ENCODE measurements at places on chromosomes 13 and 19.

DNA sequence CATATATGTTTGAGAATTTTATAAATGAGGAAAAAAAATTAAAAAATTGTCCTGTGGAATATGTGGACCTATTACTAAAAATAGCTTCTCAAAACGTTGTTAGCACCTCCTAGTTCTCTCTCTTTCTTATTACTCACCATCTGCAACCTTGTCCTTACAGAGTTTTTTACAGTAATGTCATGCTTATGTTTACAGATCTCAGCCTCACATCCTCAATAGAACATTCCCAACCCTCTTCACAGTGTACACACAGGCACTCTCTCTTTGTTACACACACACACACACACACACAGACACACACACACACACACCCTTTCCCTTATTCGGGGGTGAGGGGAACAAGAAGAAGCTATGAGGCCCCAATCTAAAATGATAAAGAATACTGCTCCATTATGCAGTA lies 197.7 kb downstream of the SLITRK6 start:
- no peak for DNase-seq

DNA sequence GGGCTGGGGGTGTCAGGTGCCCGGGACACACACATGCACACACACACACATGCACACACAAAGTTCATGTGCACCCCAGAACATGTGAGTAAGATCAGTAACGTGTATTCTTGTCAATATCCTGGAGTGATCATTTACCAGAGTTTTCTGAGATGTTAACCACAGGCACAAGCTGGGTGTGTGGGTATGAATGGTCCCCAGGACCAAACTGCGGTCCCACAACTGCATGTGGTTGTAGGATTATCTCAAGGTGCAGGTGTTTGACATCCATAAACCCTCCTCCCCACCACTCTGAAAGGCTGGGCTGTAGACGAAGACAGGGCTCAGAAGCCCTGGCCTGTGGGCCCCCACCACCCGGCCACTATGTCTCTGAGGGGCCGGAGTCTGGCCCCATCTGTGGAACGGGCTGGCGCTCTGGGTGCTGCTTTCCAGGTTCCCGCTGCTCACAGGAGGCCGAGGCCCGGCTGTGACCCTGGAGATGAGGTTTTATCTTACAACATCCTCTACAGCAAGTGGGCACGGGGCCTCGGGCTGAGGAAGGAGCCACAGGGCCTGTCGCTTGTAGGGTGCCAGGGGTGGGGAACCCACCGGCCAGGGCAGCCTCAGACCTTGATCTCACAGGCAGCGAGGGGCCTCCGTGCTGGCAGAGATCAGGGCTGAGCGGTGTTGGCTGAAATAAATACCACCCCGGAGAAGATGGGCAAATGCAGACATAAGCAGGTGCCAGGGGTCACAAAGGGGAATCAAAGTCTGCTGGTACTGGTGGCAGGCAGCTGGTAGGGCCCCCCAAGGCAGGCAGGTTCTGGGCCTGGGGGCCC lies 4.3 kb downstream of the F2RL3 start:
- no peak for DNase-seq

- no peak for DNase-seq
Observed at GRCh38 chr19:54429176-54429495, 13.9 kb downstream of the TTYH1 start.

- DNase-seq: no peak
Observed at GRCh38 chr19:5128251-5128935, 159.5 kb downstream of the KDM4B start.

- no peak for DNase-seq
Observed at GRCh38 chr19:4984438-4984990, 15.6 kb downstream of the KDM4B start.

DNA sequence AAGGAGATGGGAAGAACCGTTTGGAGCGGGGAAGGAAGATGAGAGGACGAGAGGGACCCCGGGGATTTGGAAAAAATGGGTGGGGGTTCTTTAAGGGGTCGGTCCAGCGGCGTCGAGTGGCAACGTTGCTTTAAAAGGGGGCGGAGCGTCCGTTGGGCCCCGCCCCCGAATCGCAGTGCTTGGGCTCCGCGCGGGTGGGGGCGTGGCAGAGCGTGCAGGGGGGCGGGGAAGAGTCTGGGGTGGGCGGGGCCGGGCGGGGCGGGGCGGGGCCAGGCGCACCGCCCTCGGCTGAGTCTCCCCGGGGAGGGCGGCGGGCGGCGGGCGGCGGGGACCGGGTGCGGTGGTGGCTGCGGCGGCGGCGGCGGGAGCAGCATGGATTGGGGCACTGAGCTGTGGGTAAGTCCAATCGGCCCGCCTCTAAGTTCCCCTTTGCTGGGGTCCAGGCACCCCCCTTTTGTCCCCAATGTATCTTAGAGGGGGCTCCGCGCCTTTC lies at the start of gene TRIP10:
Gene TRIP10 (plus strand): TSS at position 291 of the 493 bp plus-strand sequence. CDS start 82 bp downstream, at position 373.
- DNase-seq: peak; percentile 81

DNA sequence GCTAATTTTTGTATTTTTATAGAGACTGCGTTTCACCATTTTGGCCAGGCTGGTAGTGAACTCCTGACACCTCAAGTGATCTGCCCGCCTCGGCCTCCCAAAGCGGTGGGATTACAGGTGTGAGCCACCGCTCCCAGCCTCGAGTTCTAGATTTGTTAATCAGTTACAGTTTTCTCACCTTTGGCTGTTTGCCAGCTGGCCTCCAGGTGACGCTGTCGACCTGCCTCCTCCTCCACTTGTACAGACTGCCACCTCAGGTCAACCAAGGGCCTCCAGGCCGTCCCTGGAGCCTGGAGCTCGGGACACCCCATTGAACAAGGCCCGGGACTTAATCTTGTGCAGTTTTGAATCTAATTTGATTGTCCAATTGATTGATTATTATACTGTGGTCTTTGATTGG lies 45.5 kb downstream of the IER2 start:
- DNase-seq: peak; percentile 65

- DNase-seq: no peak
Observed at GRCh38 chr19:3057275-3057714, 5.0 kb downstream of the TLE5 start.

DNA sequence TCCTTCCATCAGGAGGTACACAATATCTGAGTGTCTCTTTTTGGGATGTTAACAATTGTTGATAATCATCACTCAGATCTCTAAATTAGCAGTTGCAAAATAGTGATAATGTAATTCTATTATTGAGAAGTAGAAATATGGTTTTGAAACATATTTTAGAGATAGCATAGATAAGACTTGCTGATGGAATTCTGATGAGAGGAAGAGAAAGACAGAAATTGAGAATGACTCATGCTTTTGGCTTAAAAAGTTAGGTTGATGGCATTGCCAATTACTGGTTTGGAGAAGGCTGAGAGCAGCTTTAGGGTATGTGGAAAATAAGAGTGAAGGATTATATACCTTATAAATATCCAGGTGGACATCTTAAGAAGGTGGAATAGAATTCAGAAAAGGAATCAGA lies 106.4 kb upstream of the EDNRB start:
- no peak for DNase-seq

GRCh38 chr19:12785431-12786031 lies 5.8 kb upstream of the JUNB start:
- DNase-seq: no peak

DNA sequence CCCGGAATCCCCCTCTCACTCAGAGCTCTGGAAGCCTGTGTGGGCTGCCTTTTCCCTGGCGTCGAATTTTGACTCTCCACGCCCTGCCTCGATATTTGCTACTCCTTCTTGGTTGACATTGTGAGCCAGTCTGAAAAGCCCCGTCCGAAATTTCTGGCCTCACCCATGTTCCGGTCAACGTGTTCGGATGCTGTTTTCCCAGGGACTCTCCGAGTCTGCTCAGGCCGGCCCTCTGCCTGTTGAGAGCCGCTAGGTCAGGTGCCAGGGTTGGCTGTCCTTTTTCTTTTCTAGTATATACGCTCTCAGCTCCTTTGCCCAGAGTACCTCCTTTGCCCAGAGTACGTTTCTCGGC lies 6.8 kb upstream of the DGKH start:
- DNase-seq: peak; percentile 7

DNA sequence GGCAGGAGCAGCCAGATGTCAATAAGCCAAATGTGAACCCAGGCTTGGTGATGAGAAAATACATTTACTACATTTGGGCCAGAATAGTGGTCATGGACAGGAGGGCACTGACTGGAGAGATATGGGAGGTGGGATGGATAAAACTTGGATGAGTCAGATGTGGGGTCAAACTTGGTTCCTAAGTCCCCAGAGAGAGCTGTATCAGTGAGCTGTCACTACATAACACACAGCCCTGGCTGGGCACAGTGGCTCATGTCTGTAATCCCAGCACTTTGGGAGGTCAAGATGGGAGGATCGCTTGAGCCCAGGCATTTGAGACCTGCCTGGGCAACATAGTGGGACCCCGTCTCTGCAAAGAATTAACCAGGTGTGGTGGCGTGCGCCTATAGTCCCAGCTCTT lies 51.6 kb upstream of the EHD2 start:
- no peak for DNase-seq

DNA sequence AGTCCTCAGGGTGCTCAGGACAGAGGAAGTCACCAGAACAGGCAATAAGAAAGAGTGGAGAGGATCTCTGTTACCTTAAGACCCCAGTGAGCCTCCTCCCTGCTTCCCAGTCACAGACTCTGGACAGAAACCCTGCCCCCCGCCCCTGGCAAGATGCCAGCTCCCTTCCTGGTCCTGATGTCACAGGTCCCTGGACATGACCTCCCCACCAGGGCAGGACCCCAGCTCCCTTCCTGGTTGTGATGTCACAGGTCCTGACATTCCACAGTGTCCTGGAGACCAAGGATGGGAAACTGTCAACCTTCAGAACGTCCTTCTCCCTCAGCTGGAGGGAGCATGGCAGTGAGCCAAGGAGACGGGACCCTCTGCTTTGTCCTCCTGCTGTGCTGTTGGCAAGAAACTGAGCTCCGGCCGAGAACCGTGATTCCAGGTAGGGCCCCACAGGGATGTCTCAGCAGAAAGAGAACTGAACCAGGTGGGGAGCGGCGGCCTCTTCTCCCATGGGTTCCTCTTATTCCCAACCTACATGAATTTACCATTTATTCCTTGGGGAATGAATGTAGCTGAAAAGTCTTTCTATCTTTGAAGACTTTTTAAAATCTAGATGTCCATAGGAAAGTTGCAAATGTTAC lies at the start of gene SPACA7:
Gene SPACA7 (plus strand): TSS at position 306 of the 632 bp plus-strand sequence. CDS start 31 bp downstream, at position 337.
- no peak for DNase-seq

Measured in stimulated activated CD4-positive, alpha-beta T cell treated with anti-CD3 and anti-CD28 coated beads, Interleukin-4, amount 100 ng/mL, for 24 hours (primary cell).